ENCODE measurements at places on chromosomes 2 and 18.

DNA sequence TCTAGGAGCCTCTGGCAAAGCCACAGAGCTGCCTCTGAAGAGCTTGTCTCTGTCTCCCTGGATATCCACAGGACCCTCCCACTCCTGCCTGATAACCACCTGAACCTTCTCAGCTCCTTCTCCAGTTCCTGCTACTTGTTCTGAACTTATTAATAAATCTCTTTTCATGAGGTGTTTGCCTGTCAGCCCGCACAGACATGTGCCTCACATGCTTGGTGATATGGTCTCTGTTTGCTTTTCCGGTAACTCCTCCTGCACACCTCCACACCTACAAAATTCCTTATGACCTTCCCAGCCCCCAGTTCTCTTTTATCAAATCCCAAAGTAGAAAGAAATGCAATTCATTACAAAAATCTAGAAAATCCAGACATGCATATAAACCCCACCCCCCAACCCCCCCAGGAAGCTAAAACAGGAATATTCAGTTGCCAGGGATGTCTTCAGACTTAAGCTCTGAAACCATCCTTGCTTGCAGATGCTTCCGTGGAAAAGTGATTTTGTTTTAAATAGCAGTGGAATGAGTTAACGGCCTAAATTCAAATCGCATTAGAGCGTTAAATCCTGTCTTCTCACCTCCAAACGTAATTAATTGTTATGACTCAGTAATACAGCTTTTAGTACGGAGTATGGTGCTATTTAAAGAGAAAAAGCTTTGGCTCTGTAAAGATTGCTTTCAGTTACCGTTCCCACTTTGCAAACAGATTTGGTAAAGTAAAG lies 2.1 kb upstream of the PID1 start:
- no peak for DNase-seq

- no peak for DNase-seq
Observed at GRCh38 chr2:31785876-31786275, 205.1 kb upstream of the SRD5A2 start.

- no peak for DNase-seq
Observed at GRCh38 chr2:171323971-171324528, 109.7 kb downstream of the METTL8 start.

DNA sequence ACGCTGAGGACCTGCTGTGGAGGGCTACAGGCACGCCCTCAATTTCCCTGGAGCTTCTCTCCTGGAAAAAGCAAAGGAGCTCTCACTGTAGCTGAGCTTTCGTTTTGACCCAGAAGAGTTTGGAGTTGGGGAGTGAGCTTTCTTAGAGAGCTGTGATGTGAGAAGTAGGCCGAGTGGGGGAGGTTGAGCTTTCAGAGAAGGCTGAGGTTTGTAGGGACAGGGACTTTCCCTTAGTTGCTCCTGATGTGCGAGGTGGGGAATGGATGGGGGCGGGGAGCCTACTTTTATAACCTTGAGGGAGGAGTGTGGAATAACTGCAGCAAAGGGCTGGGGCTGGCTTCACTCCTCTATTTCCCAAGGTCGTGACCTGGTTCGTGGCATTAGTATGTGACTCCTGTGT lies 47.1 kb downstream of the ZNF532 start:
- no peak for DNase-seq

GRCh38 chr2:156908825-156909224 lies 348.7 kb upstream of the GALNT5 start:
- DNase-seq, result no peak

GRCh38 chr2:189176516-189176915 lies 3.0 kb downstream of the COL5A2 start:
- DNase-seq, result no peak

GRCh38 chr2:230614913-230615332 lies 97.7 kb upstream of the CAB39 start:
- DNase-seq, result no peak

DNA sequence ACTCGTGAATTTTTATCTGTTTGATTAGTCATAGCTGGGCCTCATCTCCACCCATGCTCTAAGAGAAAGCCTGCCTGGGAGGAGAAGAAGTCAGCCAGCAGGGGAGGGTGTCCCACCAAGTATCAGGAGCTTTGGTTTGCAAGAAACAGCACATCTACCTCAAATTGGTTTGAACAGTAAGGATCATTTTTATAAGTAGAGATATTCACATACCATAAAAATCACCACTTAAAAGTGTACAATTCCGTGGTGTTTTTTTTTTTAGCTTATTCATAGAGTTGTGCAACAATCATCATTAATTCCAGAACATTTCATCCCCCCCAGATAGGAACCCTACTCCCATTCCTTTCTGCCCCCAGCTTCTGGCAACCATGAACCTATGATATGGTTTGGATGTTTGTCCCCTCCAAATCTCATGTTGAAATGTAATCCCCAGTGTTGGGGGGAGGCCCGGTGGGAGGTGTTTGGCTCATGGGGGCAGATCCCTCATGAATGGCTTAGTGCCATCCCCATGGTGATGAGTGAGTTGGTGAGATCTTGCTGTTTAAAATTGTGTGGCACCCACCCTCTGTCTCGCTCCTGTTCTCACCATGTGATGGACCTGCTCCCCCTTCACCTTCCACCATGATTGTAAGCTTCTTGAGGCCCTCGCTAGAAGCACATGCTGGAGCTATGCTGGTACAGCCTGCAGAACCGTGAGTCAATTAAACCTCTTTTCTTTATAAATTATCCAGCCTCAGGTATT lies 36.2 kb upstream of the HS6ST1 start:
- no peak for DNase-seq

DNA sequence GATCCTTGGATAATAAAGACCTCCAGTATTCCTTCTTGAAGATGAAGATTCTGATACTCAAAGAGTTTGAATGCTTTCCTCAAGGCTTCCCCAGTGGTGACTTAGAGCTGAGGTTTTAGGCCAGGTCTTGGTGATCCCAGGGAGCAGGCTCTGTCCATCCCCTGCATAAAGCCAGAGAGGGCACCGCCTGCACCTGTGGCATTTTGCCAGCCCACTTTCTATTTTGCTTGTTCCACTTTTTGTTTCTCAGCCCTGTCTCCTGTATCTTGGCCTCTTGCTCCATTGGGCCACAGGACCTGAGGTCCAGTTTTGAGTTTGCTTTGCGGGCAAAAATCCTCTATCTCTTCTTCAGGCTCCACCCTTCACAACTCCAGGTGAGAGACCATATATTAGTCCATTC lies 6.7 kb upstream of the SCYGR1 start:
- DNase-seq, result no peak

- DNase-seq, result no peak
Observed at GRCh38 chr2:208609166-208609804, 202.7 kb downstream of the PTH2R start.

- DNase-seq, result no peak
Observed at GRCh38 chr2:239545741-239546392, 145.0 kb upstream of the HDAC4 start.

- no peak for DNase-seq
Observed at GRCh38 chr18:24427484-24427883, 1.0 kb downstream of the IMPACT start.

DNA sequence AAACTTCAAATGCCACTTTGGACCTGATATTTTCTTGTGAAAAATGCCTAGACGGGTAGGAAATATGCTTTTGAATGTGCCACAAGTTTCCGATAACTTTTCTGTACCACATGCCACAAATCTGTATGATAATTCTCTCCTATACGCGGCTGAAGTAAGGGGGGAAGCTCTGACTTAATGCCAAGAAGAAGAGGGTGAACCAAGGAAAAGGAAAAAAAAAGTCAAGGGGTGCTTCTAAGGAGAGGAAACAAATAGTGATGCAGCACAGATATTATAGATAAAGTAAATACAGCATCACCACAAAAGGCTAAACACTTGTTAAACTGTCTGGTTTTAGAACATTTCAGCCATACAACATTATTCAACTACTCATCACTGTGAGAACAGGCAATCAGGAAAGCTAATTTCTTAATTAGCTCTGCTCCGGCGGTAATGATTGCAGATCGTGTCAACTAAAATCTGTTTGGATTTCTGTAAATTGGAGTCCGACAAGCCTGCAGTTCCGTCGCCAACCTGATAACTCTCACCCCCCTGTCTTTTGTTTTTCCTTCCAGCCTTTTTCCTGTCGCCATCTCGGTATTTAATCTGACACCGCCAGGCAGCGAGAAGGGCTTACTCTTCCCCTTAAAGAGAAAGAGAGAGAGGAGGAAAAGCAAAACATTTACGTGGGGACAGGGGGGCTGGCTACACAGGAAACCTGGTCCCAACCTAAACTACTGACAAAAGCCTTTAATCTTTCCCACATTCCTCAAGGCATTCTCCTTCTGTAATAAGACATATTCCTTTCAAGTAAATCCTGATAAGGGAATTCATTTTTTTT lies 67.5 kb downstream of the ZEB2 start:
- no peak for DNase-seq

- peak; percentile 83 for DNase-seq
Observed at GRCh38 chr2:86785456-86785855, 5.3 kb downstream of the CD8A start.

- DNase-seq, result no peak
Observed at GRCh38 chr18:36420826-36421225, 123.3 kb downstream of the FHOD3 start.

- peak; percentile 32 for DNase-seq
Observed at GRCh38 chr2:168432565-168433186, 23.4 kb upstream of the CERS6 start.

DNA sequence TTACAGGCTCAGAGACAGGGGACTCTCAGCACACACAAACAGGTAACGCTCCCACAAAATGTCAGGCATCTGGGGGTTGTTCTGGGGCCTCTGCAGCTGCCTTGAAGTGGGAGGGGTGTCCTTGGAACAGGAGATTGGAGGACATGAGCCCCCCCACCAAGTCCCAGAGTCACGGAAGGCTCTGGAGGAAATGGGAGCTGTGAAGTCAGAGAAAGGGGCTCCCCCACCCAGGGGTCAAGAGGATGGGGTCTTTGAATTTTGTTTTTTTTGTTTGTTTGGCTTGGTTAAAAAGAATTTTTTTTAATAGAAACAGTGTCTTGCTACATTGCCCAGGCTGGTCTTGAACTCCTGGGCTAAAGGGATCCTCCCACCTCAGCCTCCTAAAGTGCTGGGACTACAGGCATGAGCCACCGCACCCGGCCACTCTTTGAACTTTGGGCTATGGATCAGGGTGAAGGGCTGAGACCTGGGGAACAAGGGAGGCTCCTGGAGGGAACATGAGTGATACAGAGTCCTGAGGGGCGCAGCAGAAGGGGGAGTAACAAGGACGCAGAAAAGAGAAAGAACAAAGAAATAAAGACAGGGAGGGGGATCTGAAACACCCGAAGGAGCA lies 46.8 kb downstream of the TNS1 start:
- DNase-seq, result no peak

DNA sequence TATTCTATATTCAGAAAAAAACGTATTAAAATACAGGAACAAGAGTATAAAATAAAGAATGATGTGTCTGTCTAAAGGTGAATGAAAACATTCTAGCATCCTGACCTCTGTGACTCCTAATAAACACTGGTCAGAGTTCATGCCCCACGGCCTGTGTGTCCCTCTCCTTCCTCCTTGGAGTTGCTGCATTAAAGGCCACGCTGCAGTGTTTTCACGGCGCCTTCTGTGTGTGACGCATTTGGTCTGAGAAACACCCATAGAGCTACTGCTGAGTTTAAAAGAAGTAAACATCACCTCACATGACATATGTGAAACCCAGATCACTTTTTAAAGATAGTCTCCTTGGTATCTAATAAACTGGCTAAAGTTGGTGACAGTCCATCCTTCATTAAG lies 90.5 kb downstream of the ITGB1BP1 start:
- DNase-seq, result no peak
